ENCODE measurements at places on chromosomes 4 and X. TPM values are rescaled to one million over a fixed set of nuclear protein-coding genes. Genes with fewer than 3 reads are reported as not detected.

DNA sequence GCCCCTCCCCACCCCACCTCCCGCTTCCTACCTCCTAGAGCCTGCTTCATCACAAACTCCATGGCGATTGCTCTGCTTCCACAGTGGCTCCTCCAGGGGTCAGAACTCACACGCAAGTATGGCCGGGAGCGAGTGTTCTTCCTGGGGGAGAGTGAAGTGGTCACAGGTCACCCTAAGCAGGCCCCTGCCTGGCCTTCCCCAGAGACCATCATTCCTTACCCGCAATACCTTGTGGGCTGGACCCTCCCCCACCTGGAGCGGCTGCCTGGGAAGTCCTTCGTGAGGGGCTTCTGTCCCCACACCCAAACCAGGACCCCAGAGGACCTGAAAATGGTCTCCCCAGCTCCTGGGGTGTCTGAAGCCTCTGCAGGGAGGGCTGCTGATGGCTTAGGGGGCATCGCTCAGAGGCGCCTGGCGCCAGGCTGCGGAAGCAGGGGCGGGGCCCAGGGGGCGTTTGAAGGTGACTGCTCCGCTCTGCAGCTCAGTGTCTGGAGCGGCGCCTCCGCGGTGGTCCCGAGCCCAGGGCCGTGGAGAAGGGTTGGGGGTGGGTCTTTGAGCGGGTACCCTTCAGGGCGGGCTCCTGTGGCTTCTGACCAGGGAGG lies 1.4 kb downstream of the CPLX1 start:
- no peaks in the 10 kb centered on the region for H3K4me1 ChIP-seq
- DNase-seq: no peak
- H3K27me3 ChIP-seq: peaks cover 77% of the 10 kb centered on the region
- H3K27ac ChIP-seq: no peak overlapping the region
- no peaks in the 10 kb centered on the region for H3K36me3 ChIP-seq

DNA sequence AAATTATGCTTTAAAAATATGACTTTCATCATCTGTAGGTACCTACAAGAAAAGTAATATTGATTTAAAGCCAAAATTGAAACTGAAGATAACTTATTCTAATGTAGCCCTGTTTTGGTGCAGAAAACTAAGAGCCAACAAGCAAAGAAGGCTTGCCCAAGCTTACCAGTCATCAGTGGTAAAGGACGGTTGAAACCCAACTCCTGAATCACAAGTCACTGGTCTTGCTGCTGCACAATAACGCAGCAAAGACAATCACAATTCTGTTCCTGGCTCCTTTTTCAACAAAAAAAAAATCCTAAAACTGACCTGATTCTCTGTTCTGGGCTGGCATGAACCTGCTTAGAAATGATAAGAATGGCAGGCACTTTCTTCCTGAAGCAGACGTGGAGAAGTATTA lies 34.5 kb downstream of the WDFY3 start:
- no peak overlapping the region for H3K4me3 ChIP-seq
- no peak for DNase-seq
- H3K36me3 ChIP-seq: peaks cover 5% of the 10 kb centered on the region
- peaks cover 2% of the 10 kb centered on the region for H3K4me1 ChIP-seq
- H3K27me3 ChIP-seq: no peaks in the 10 kb centered on the region
- no peak overlapping the region for H3K27ac ChIP-seq

GRCh38 chr4:102825261-102826091 lies 1.9 kb downstream of the UBE2D3 start:
- H3K27me3 ChIP-seq: no peaks in the 10 kb centered on the region
- H3K36me3 ChIP-seq: peaks cover 1% of the 10 kb centered on the region
- no peak for DNase-seq
- peak overlapping the region; percentile 98 for H3K27ac ChIP-seq

DNA sequence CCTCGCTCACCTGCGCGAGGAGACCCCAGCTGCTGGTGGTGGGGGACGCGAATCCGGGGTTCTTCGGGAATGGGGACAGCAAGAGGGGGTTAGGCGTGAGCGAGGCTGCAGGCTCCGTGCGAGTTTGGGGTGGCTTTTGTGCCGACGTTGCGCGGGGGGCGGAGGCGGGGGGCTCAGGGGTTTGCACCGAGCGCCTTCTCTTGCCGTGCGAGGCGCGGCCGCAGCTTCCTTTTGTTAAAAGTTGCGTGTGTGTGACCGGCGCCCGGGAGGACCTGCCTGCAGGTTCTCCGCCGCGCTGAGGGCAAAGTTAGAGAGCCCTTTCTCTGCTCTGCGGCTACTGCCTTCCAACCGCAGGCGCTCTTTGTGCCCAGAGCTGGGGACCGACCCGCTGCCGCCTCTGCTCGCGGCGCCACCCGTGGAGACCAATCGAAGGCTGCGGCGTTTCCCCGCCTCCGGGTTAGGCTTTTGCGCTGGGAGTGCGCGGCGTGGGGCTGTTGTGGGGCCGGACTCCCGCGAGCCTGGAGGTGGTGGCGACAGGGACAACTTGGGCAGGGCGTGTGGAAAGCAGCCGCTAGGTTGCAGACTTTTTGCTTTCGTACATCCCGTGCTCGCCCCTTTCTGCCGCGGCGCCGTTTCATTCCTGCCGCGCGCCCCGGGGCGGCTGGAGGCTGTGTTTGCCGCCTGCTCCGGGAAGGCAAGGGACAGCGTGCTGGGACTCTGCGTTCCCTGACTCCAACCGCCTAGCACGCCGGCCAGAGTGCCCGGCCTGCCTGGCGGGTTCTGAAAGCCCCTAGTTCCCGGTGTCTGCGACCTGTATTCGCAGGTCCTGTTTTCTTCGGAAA lies 716 bp downstream of the KIT start:
- H3K4me3 ChIP-seq: peak overlapping the region; percentile 68
- H3K4me1 ChIP-seq: peaks cover 37% of the 10 kb centered on the region
- peaks cover 40% of the 10 kb centered on the region for H3K27me3 ChIP-seq
- H3K36me3 ChIP-seq: no peaks in the 10 kb centered on the region
- no peak for DNase-seq

DNA sequence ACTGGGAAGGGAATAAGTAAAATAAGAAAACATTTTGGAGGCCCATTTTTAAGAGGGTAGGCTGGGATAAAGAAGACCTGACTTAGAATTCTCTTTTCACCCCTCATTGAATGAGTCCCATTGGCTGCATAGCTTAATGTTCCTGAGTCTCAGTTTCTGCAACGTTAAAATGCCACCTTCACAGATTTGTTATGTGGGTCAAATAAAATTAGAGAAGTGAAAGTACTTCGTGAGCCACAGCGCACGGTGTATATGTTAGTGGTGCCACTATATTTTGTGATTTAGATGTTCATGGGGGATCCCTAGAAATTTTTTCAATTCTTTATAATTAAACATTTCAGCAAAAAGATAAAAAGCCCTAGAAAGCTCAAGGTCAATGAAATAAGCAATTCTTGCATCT lies 109.2 kb upstream of the HS3ST1 start:
- no peaks in the 10 kb centered on the region for H3K36me3 ChIP-seq
- H3K27me3 ChIP-seq: no peaks in the 10 kb centered on the region
- no peak overlapping the region for H3K4me3 ChIP-seq
- H3K4me1 ChIP-seq: peaks cover 7% of the 10 kb centered on the region
- no peak overlapping the region for H3K27ac ChIP-seq
- no peak for DNase-seq

DNA sequence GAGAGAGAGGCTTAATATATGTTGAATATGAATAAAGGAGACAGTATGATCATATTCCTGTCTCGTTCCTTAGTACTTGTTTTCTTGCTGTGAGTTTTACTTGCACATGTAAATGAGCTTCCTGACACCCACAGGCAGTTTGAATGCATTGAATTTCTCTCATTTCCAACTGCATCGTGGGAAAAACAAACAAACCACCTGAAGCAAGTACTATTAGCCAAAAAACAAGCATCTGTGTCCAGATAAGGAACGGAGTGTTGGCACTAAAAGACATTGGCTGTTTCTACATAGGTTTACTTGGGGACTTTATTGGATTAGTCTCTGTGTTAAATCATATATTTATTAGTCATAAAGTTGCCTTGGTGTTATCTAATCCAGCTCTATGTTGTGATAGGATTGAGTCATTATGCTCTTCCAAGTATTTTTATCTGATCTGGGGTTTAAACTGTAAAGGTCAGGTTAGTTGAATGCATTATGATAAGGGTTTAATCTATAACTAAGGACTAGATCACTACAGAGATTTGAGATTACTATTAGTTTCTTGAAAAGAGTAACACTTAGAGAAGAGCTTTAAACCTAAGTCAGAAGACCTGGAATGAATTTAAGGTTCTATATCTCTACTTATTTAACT lies 339.0 kb upstream of the SPANXN4 start:
- H3K36me3 ChIP-seq: no peaks in the 10 kb centered on the region
- H3K4me3 ChIP-seq: no peak overlapping the region
- no peaks in the 10 kb centered on the region for H3K4me1 ChIP-seq
- no peaks in the 10 kb centered on the region for H3K27me3 ChIP-seq
- no peak overlapping the region for H3K27ac ChIP-seq

The PRKG2 gene
- polyA plus RNA-seq: 0.26 TPM

The ADH4 gene
- polyA plus RNA-seq: not detected
